Naive thymus-derived CD8-positive, alpha-beta T cell (primary cell): ENCODE measurements at places on chromosomes 3 and 15.

GRCh38 chr15:35507932-35508638, 37.9 kb downstream of the DPH6 start:
- DNase-seq, result no peak

- no peak for DNase-seq
Observed at GRCh38 chr3:37907906-37908305, 46.2 kb downstream of the CTDSPL start.

DNA sequence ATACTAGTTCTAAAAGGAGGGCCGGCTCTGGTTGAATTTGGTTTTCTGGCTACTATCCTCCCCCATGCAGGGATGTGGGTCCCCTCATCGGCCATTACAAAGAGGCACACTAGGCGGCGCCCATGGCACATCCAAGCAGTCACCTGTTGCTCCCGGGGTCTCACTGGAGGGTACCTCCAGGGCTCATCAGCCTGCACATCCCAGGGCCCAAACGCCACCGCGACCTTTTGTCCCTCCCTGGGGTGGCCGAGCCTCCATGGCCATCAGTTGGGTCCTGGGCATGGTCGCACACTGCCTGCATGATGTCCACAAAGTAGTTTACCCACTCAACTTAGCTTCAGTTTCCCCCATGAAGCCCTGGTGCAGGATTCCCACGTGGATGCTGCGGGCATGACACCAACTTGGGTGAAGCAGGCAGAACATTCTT, 28.3 kb downstream of the IDH3A start:
- no peak for DNase-seq

- no peak for DNase-seq
Observed at GRCh38 chr3:197085137-197085536, 55.5 kb upstream of the MELTF start.

GRCh38 chr3:142960322-142960850, 3.1 kb downstream of the PAQR9 start:
- DNase-seq, result no peak

DNA sequence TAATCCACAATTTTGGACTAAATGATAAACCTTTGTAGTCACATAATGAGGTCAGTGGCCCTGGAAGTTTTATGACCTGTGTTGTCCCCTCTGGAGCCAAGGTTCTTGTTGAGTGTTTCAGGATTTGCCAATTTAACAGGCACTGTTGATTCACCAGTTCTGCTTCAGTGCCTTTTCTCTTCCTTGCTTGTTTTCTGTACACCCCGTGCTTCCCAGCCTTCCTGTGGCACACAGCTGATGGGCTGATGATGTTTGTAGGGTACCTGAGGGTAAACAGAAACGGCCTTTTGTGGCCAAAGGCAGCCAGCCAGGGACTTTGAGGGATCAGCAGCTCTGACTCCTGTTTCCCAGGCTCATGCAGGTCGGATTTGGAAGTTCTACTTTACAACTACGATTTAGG, 13.3 kb downstream of the GYG1 start:
- DNase-seq, result no peak

DNA sequence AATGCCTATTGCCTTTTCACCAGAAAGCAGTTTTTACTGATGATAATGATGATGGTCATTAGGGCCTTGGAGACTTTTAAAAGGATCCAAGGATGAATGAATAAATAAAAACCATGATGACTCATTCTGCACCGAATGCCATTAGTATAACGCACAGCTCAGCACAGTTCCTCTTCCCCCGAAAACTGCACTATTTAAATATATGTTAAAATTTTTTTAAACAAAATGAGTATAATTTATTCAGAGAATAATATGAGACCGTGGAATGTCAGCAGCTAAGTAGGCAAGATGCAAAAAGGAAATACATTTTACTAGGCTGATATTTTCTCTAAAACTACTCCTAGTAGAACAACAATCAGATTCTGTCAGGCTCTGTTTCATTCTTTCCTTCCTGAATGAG, 83.4 kb upstream of the NANOGP8 start:
- no peak for DNase-seq
